ENCODE measurements at places on chromosomes 3 and 15. TPM values are rescaled to one million over a fixed set of nuclear protein-coding genes. Genes with fewer than 3 reads are reported as not detected.

DNA sequence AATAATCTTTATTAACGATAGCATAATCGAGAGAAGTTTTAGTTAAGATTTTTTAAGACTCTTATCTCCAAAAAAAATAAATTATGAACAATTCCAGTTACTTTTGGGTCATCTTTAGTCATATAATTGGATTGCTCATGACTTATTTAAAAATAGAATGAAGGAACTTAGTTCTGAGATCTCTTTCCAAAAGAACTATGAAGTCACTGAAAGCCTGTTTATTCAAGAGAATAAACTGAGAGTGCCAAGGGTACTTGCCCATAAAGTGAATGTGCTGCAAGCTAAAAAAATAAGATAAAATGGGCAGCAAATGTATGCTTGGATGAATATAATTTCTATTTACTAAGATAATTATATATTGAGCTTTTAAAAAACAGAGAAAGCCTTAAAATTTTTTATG, 176.5 kb upstream of the PLSCR5 start:
- no peak overlapping the region for H3K4me3 ChIP-seq
- no peaks in the 10 kb centered on the region for H3K27me3 ChIP-seq
- H3K36me3 ChIP-seq: no peaks in the 10 kb centered on the region

DNA sequence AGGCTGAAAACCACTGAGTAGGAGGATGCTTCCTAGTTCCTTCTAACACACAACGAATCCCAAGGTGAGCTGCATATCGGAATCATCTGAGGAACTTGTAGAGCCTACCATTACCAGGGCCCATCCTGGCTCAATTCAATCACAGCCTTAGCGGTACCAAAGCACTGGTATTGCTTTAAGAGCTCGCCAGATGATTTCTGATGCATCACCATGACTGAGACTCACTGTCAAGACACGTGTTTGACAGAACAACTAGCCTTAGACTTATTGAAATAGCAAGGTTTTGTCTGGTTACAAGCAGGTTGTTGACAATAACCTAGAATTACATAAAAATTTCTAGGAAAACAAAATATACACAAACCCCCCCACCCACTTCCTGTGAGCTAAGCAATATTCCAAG, 68.5 kb downstream of the CBLB start:
- no peak for DNase-seq
- H3K4me3 ChIP-seq: no peak overlapping the region
- no peaks in the 10 kb centered on the region for H3K27me3 ChIP-seq
- no peak overlapping the region for H3K27ac ChIP-seq

GRCh38 chr3:27681249-27681748, 40.8 kb downstream of the EOMES start:
- no peak overlapping the region for H3K4me3 ChIP-seq
- H3K36me3 ChIP-seq: no peaks in the 10 kb centered on the region
- DNase-seq: peak; percentile 77

- peaks cover 18% of the 10 kb centered on the region for H3K27me3 ChIP-seq
- peaks cover 16% of the 10 kb centered on the region for H3K4me1 ChIP-seq
- peak; percentile 66 for DNase-seq
Measured at GRCh38 chr15:40108061-40108854, 421 bp downstream of the BMF start.

GRCh38 chr3:167882057-167882667, 146.6 kb downstream of the SERPINI1 start:
- no peaks in the 10 kb centered on the region for H3K4me1 ChIP-seq
- DNase-seq: peak; percentile 79
- no peaks in the 10 kb centered on the region for H3K36me3 ChIP-seq
- no peaks in the 10 kb centered on the region for H3K27me3 ChIP-seq
- H3K4me3 ChIP-seq: no peak overlapping the region

- H3K36me3 ChIP-seq: no peaks in the 10 kb centered on the region
- H3K4me3 ChIP-seq: no peak overlapping the region
- no peak for DNase-seq
- no peaks in the 10 kb centered on the region for H3K4me1 ChIP-seq
- no peaks in the 10 kb centered on the region for H3K27me3 ChIP-seq
Measured at GRCh38 chr15:29435811-29436210, 166.2 kb upstream of the NSMCE3 start.

DNA sequence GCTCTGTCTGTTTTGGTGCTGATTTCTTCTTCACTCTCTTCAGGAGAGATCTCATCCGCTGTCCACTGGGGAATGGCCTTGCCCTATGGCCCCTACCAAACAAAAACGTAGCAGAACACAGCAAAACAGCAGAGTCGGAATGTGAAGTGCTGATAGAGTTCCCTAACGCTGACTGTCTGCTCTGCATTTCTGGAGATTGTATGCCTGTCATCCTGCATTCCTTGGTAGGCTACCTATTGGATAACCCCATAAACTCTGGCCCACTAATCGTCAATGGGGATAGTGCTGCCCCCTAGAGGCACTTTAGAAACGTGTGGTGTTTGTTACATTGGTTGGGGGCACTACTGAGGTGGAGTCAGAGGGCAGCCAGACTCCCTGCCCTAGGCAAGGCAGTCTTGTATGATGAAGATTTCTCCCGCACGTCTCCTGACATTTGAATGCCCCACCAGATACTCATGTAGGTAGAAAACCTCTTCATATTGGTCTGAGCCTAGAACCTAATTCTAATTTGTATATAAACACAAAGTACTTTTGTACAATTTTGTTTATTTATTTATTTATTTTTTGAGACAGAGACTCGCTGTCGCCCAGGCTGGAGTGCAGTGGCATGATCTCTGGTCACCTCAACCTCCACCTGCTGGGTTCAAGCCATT, 15.6 kb upstream of the MAGEF1 start:
- DNase-seq: peak; percentile 71
- H3K4me3 ChIP-seq: no peak overlapping the region
- no peaks in the 10 kb centered on the region for H3K36me3 ChIP-seq
- H3K27ac ChIP-seq: no peak overlapping the region
- H3K4me1 ChIP-seq: no peaks in the 10 kb centered on the region
- peaks cover 7% of the 10 kb centered on the region for H3K27me3 ChIP-seq

The PAK6 gene
- under 0.01 TPM for total RNA-seq

- no peak for DNase-seq
- H3K36me3 ChIP-seq: peaks cover 7% of the 10 kb centered on the region
- H3K4me1 ChIP-seq: peaks cover 3% of the 10 kb centered on the region
- no peak overlapping the region for H3K4me3 ChIP-seq
- H3K27ac ChIP-seq: no peak overlapping the region
- H3K27me3 ChIP-seq: no peaks in the 10 kb centered on the region
Measured at GRCh38 chr3:33134026-33134625, 20.3 kb downstream of the CRTAP start.

The HTR3E gene
- not detected for total RNA-seq

The ACSBG1 gene
- total RNA-seq: not detected

Data from fibroblast of lung (primary cell).